Activated naive CD4-positive, alpha-beta T cell treated with Interleukin-2 at 50 U/mL for 16 hours (primary cell): ENCODE measurements at places on chromosomes 1 and 21.
A peak's percentile ranks its signal among the peaks of the same experiment; 100 is the strongest.

DNA sequence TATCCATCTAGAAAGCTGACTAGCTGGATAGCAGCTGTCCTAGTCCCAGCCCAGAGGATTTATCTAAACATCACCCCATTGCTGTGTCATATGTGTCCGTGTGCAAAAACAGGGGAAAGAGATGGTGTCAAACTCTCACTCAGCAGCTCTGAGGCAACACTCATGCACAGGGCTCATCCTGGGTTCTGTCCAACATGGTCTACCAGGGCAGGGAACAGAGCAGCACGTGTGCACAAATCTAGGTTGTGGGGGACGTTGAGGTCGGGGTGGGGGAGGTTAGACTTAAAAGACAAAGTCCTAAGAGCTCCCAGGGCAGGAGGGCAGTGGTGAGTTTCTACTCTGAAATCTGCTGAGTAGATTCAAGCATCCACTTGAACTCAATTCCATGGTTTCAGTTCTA is 16.2 kb downstream of the PI4KB start:
- DNase-seq = no peak

DNA sequence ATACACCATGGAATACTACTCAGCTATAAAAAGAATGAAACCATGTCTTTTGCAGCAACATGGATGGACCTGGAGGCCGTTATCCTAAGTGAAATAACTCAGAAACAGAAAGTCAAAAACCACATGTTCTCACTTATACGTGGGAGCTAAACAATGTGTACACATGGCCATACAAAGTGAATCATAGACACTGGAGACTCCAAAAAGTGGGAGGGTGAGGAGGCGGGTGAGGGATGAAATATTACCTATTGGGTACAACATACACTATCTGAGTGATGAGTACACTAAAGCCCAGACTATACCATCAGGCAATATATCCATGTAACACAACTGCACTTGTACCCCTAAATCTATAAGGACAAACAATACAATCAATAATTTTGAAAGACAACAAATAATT is 39.5 kb upstream of the FAM20B start:
- DNase-seq = no peak

GRCh38 chr1:57124768-57125446 is 159.1 kb upstream of the C8B start:
- no peak for DNase-seq

DNA sequence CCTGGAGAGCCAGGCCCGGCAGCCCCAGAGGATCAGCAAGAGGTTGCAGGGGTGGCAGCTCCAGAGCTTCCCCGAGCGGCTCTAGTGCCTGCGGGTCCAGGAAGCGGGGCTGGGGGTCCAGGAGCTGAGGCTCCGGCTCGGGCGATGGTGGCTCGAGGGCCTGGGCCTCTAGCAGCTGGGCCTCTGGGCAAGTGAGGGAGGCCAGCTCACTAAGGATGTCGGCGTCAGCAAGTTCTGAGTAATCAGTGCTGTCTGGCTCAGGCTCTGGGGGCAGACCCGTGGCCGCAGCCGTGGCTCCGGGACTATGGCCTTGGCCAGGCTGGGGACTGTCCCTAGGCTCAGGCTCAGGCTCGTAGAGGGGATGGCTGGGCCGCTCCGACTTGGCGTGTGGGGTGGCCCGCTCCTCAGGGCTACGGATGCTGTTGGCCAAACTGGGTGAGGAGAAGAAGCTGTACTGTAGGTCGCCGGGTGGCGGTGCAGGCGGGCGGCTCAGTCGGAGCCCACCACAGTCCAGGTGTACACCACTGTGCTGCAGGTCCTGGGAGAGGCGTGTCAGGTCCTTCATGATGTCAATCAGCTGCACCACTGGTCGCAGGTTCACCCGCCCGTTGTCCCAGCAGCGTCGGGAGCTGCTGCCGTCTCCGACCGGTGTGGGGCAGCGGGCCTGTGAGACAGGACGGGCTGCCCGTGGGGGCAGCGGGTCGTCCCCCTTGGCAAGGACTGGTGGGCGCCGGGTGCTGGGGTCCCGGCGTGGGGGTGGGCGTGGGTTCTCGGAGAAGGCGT is 52.6 kb downstream of the AHDC1 start:
- DNase-seq = no peak

- no peak for DNase-seq
Observed at GRCh38 chr1:89863165-89863830, 42.5 kb downstream of the LRRC8D start.

DNA sequence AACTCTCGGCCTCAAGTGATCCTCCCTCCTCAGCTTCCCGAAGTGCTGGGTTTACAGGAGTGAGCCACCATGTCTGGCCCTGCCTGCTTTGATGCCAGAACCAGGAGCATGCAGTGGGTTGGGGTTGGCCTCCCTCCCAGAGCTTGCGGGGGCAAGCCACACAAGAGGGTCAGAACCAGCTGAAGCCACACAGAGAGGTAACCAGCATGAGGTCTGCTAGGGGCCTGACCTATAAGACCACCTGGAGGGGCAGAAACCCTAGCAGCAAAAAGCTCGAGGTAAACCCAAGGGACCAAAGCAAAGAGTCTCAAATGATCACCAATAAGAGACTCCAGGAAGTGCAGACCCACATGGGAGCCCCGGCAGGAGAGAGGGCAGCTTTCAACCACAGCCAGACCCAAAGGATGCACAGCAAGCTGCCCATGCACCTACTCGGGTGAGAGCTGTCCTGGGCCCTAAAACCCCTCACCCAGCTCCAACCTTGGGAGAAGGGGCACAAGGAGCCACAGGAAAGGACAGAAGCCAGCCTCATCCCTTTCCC is 81.2 kb downstream of the TOMM20 start:
- no peak for DNase-seq

DNA sequence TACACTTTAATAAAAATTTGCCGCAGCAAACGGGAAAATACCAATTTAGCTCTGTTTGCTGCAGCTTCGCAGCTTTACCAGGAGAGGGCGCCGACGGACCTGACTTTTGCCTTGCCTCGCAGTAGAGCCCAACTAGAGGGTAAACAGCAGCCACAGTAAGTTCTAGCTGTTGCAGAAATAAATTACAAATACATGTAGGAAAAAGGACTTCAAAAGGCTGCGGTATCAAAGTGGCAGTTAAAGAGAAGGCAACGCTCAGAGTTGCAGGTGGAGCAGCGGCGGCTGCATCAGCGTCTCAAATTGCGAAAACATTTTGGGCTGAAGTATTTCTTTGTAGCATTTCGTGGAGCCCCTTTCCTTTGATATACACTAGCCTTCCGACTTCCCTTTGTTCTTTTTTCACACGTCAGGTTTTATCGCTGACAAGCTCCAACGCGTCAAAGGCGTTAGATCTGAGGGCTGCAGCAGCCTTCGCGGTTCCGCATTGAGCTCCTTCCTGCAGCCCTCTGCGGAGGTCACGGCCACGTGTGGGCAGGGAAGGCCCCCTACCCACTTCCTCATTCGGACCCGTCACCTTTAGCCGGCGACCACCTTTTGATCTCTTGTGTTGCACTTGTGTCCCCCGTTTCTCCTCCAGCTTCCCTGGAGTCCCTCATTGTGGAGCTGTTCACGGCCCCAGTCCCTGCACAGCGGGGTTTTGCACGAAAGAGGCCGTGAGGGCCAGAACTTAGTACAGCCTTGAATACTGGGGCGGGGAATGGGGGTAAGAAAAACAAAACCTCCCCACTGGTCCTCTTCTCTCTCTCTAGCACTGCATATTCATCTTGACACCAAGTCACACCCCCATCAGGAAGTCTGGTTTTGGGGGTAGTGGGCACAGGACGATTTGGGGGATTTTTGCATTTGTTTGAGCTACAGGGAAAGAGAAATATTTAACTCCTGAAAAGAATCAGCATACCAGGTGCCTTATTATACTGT is 72.8 kb downstream of the S1PR1 start:
- peak; percentile 69 for DNase-seq

- no peak for DNase-seq
Observed at GRCh38 chr1:170194451-170194850, 48.7 kb downstream of the NTMT2 start.

- no peak for DNase-seq
Observed at GRCh38 chr21:28793043-28793442, 199.6 kb downstream of the LTN1 start.

DNA sequence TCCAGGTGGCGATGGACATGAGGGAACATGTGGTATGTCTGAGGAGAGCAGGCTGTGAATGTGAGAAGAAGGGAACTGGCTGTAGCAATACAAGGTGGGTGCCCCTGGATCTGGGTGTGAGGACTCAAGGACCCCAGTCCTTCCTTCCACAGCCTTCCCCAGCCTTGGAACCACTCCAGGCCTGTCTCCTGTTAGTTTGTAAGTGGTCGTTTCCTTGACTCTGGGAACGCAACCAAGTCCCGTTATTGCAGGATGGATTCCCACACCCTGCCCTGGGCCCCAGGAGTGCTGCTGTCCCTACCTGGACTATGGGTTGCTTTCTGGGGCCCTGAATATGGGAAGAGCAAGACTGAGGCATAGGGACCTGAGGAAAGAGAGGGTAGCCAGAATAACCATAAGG is 47.2 kb upstream of the VANGL1 start:
- DNase-seq = no peak

GRCh38 chr1:170064821-170065220 is 9.7 kb downstream of the KIFAP3 start:
- DNase-seq = no peak

DNA sequence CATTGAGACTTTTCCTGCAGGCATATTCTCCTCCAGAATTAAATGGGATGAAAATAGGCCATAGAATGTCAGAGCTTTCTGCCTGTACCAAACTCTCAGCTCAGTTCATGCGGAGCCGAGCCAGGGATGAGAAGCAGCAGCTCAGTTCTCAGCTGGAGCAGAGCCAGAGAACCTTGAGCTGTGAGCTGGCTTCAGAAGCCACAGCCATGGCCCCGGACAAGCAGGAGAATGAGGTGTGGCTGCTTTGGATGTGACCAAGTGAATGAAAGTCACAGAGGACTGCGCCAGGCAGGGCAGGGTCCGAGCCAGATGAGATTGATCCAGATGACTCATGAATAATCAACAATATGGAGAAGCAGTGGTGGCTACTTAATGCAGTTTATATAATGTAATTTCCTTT is 633.8 kb downstream of the NCAM2 start:
- DNase-seq = no peak

- no peak for DNase-seq
Observed at GRCh38 chr1:76763738-76764137, 103.5 kb upstream of the ST6GALNAC5 start.

- peak; percentile 80 for DNase-seq
Observed at GRCh38 chr1:65066766-65067490, 81.1 kb upstream of the AK4 start.

DNA sequence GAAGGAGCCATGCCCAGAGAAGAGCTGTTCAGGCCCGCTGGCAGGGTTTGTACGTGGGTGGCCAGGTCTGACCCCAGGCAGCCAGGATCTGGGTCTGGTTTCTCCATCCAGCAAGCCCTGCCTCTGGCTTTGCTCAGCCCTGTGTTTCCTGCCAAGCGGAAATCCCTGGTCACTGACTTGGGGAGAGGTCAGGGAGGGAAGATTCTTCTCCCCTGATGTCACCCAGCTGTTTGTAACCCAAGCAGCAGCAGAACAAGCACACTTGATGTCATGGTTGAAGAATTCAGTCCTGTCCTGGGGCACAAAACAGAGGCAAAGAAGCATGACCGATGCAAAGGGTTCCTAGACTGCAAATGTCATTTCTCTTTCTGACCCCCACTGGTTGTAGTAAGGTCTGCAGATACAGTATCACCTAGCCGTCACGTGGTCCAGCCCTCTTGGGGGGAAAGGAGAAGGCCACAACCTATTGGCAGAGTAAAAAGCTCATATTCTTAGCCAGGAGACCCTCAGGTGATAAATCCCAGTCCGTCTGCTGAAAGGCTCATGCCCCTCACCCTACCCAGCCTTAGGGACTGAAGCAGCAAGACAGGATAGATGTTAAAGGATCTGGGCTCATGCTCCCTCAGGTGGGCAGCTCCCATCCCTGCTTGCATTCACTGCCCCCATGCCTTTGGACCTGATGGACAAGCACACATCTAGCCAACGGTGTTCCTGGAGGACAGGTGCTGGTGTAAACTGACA is 120.9 kb downstream of the SYT2 start:
- no peak for DNase-seq

DNA sequence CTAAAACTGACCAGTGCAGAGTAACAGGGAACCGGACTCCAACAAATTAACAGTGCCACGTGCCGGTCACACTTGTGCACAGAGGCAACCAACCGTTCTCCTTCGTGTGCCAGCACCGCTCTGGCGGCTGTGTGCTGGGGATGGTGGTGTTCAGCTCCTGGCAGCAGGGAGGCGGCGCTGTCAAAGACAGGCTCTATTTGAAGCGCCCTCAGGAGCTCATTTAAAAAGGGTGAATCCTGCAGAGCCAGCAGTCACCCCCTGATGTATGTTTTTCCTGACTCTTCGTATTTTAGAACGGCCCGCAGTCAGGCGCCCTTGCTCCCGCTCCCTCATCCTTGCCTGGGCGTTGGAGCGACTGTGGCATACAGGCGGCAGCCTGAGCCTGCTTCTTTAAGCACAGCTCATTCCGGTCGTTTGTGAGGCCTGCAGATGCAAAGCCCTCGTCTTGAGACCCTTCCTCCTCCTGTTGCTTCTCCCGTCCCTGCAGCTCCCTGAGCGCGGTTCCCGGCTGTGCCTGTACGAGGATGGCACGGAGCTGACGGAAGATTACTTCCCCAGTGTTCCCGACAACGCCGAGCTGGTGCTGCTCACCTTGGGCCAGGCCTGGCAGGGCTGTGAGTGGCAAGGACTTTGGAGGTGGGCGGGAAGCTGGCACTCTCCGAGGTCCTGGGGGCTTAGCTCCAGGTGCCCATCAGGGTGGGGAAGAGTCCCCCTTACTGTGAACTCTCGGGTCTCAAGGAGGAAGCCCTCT is 1.1 kb downstream of the DFFB start:
- no peak for DNase-seq
